Activated T-helper 1 cell treated with anti-CD3 and anti-CD28 coated beads, Interleukin-12 subunit alpha, Interleukin-12 subunit beta, Interleukin-2, Interleukin-4 antibody, amounts not matched to agents 30 ng/mL and 10 ng/mL and 1 ng/mL, durations not matched to agents 14 hours and 24 hours and 36 hours (primary cell): ENCODE measurements at places on chromosomes 2 and 18.

DNA sequence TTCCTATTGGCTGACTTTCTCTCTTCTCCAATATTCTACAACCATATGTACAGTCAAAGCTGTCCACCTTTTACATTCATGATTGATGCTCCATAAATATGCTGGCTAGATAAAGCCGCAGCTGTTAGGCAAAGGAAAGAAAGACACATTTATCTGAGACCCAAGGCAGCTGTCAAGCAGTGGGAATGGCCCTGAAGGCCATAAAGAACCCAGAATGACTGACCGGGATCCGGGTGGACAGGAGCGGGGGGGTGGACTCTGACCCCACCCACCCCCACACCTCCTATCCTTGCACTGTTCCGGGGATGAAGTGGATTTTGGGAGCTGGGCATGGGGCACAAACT is 116.4 kb downstream of the RTP5 start:
- DNase-seq = no peak

- no peak for DNase-seq
These were observed 51.4 kb downstream of the SLC8A1 start for GRCh38 chr2:40400336-40400953.

- DNase-seq = no peak
These were observed 20.3 kb upstream of the RBBP8 start for GRCh38 chr18:22912835-22913234.

DNA sequence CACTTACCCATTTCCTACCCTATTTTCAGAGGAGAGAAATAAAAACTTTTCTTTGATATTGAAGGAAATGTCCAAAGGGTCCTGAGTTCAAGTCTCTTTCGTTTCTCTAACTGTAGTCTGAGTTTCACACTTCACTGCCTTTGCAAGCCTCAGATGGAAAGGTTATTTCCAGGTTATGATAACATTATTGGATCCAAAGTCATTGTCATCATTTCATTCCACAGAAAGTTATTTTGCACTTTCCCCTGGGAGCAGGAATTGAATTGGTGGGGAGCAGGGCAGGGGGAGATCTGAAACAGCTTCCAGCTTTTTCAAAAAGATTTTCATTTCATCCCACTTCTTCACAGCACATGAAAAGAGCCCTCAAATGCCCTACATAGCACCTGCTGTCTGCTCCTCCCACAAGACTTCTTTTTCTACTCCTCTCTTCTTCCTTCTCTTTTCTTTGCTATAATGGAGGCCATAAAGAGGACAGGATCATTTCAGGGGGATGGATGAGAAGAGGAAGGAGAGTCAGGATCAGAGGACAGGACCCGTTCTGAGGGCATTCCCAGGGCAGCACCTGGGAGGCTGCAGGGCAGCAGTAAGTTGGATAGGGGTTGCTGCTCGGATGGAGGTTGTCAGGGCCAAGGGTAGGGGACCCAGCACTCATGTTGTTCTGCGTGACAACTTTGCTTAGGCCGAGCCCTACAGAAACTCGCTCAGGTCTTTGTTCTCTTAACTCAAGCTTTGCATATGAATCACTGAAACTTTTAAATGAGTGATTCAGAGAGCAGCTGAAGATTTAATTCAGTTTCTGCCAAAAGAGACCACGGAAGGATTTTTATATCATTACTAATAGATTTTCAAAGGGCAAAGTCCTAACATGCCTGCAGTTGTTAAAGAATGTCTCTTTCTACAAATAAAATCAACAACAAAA is 11.4 kb upstream of the GALNT5 start:
- no peak for DNase-seq
